ENCODE measurements at places on chromosomes 12 and 14.

DNA sequence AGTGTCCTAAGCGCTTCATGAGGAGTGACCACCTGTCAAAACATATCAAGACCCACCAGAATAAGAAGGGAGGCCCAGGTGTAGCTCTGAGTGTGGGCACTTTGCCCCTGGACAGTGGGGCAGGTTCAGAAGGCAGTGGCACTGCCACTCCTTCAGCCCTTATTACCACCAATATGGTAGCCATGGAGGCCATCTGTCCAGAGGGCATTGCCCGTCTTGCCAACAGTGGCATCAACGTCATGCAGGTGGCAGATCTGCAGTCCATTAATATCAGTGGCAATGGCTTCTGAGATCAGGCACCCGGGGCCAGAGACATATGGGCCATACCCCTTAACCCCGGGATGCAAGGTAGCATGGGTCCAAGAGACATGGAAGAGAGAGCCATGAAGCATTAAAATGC lies 12.7 kb upstream of the AMHR2 start:
- no peak for DNase-seq

DNA sequence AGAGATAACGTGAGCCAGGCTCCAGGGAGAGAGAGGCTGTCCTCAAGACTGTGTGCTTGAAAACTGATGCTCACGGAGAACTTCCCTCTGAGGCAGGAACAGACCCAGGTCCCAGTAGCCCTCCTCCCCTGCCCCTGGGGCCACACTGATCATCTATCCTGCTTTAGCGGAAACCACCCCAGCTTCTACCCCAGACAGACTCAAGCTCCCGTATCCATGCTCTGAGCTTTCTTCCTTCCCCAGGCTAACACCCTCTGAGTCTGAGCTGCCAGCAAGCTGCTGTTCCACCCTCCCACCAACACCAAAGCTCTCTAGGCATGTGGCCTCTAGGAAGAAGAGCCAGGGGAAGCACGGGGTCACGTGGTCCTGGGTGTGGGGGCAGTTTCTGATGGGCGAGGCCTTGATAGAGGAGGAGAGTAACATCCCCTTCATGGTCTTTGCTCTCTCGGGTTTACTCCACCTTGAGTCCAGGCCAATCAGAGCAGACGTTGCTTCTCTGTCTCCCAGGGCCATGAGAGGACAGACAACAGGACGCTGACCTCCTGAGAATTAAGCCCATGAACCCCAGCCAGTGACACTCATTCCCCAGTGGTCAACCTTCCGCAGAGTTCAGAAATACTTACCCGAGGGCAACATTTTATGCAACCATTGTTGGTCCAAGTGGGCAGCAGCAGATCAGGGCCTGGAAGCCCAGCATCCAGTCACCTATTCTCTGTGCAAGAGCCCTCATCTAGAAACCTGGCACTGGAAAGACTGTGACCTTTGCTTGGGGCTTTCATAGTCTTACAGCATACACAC lies 1.4 kb downstream of the PCK2 start:
- DNase-seq: peak; percentile 48

- DNase-seq: no peak
These were observed 129.5 kb downstream of the SLC35F4 start for GRCh38 chr14:57736391-57736790.

DNA sequence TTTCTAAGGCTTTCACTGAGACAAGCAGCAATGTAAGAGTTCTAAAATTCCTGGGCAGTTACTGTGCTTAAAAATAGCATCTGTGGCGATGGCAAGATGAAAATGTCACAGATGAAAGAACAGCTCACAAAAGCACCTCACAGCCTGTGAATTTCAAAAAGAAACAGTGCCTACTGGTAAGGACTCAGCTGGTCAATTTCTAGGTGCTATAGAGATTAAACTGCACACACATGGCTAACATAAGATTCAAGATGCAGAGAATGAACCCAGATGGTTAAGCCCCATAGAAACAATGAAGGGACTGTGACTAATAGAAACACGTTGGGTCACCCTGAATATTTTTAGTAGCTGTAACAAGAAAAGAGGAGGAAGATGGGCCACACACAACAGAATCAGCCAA lies 12.0 kb upstream of the IL26 start:
- no peak for DNase-seq

GRCh38 chr14:100645196-100645981 lies 58.2 kb upstream of the BEGAIN start:
- DNase-seq: peak; percentile 67

- no peak for DNase-seq
These were observed 42.2 kb upstream of the APPL2 start for GRCh38 chr12:105278043-105278697.

- peak; percentile 41 for DNase-seq
These were observed 1.4 kb upstream of the HSP90AA1 start for GRCh38 chr14:102088012-102088792.

GRCh38 chr14:38121320-38122020 lies 86.2 kb upstream of the SSTR1 start:
- DNase-seq: no peak

DNA sequence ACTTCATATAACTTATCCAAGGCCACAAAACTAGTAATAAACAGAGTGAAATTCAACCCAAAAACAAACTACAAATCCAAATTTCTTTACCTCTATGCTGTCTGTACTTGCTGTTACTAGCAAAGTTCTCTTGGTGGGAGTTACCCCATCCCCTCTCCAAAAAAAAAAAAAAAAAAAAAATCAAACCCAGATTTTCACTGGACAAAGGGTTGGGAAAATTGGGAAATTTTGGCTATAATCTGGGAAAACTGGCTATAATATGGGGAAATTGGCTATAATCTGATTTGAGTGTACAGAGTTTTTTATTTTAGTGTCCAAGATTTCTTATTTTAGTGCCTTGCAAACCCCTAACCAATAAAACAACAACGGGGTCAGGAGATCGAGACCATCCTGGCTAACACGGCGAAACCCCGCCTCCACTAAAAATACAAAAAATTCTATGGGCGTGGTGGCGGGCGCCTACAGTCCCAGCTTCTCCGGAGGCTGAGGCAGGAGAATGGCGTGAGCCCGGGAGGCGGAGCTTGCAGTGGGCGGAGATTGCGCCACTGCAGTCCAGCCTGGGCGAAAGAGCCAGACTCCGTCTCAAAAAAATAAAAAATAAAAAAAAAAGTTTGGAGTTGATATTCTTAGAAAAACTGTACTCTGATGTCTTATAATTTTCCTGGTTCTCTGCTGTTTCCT lies 148.4 kb downstream of the CHST11 start:
- DNase-seq: no peak

- no peak for DNase-seq
These were observed 48.5 kb downstream of the SVOP start for GRCh38 chr12:108972358-108972757.

Data from activated T-helper 9 cell treated with anti-CD3 and anti-CD28 coated beads, Interleukin-2, amount 50 U/mL, for 16 hours (primary cell).